ENCODE measurements at places on chromosomes 5 and 9.

- no peak for DNase-seq
These were observed 27.0 kb downstream of the SUB1 start for GRCh38 chr5:32612134-32612888.

- no peak for DNase-seq
These were observed 26.4 kb downstream of the LPCAT1 start for GRCh38 chr5:1497242-1497777.

DNA sequence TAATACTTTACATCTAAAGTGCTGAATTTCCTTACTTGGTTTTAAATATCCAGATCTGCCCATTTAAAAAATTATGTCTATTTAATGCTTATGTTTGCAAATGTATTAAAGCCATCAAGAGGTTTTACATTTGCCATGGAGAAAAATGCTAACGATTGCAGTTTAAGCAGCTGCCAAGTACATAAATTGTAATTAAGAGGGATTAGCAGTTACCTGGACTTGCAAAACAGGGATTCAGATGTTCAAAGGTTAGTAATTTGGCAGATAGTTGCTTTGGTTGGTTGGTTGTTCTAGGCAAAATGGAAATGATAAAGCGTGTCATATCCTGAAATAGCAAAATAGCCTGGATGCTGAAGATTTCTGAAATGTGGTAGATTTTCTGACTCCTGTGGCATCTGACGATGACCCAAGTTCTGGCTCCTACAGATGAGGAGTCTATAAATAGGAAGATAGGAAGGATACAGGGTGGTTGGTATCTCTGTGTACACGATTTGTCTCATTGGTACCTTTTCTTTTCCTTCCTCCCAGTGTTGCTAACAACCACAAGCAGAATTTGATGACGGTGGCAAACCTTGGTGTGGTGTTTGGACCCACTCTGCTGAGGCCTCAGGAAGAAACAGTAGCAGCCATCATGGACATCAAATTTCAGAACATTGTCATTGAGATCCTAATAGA, 282.9 kb downstream of the NR3C1 start:
- no peak for DNase-seq

- DNase-seq, result no peak
These were observed 242.1 kb downstream of the CWC27 start for GRCh38 chr5:65010841-65011240.

- DNase-seq, result no peak
These were observed 81.7 kb downstream of the ADAMTS2 start for GRCh38 chr5:179263391-179264052.

- DNase-seq, result no peak
These were observed 226.2 kb downstream of the PAPPA start for GRCh38 chr9:116379821-116380220.

DNA sequence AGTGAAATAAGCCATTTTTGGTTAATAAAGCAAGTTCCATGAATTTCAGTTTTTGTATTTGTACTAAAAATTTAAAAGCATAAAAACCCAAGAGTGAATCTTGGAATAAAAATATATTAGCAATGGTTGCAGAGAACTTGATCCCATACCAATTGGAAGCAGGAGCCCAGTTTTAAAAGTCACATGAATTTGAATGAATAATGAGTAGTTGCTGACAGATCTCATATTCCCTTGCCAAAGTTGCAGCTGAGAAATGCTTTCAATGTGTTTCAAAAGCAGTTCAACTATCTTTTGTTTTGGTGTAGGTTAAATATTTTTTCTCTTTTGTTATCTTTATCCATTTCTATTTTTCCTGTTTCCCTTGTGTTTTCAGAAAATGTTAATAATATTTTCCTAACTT, 818.6 kb downstream of the CDH18 start:
- no peak for DNase-seq

GRCh38 chr5:123144096-123144495, 55.1 kb downstream of the PRDM6 start:
- no peak for DNase-seq
